ENCODE measurements at places on chromosomes 1 and 21. TPM values are rescaled to one million over a fixed set of nuclear protein-coding genes. Genes with fewer than 3 reads are reported as not detected.

PYGO2 gene
- 15.8 TPM for total RNA-seq

TPTE gene
- not detected for total RNA-seq

HLX gene
- total RNA-seq, result 10.7 TPM

GRCh38 chr21:38987633-38988508, 182.1 kb downstream of the ETS2 start:
- no peak for DNase-seq

DNA sequence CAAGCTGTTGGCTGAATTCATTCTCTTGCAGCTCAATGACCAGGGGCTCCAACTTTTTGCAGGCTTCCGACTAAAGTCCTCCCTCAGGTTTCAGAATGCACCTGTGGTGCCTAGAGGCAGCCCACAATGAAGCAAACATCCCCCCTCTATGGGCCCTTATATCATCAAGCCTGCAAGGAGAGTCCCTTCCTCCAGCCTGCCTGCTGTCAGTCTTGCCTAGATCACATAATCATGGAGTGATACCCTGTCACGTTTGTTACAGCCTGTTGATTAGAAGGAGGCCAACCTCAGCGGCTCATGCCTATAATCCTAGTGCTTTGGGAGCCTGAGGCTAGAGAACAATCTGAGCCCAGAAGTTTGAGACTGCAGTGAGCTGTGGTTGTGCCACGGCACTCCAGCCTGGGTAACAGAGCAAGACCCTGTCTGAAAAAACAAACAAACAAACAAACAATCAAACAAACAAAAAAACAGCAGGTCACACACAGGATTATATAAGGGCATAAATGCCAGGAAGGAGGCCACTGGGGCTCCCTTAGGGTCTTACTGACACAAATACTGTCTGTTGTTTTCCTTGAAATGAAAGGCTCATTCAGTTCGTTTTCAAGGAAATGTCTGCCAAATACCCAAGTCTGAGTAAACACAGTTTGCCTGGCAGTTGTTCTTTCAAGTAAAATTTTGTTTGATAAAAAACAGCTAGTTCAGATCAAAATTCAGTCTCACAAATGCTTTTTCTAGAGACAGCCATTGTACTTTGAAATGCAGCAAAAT, 4.7 kb upstream of the SPRR3 start:
- no peak for DNase-seq

GRCh38 chr1:30286988-30287839, 436.2 kb downstream of the MATN1 start:
- DNase-seq, result no peak

DNA sequence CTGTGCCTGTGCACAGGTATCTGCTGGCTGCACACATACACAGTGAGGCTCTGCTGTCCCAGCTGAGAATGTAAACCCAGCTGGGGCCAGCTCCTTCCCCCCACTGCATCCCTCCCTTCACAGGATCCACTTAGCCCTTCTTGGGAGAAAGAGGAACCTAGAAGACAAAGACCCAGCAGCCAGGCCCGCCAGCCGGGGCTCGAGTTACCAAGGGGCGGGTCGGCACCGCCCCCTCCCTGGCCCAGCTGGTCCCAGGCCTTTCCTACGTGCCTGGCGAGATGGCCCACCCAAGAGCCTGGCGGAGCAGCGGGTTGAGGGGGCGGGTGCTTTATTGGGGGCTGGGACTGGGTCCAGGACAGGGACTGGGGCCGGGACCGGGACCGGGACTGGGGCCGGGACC, 2.1 kb downstream of the SH3BGRL3 start:
- DNase-seq, result no peak
